ENCODE measurements at places on chromosomes 16 and 17.
A peak's percentile ranks its signal among the peaks of the same experiment; 100 is the strongest.

GRCh38 chr16:13376174-13376573 is 474.8 kb downstream of the SHISA9 start:
- DNase-seq = no peak

GRCh38 chr16:85660843-85661739 is 27.7 kb downstream of the GINS2 start:
- no peak for DNase-seq

DNA sequence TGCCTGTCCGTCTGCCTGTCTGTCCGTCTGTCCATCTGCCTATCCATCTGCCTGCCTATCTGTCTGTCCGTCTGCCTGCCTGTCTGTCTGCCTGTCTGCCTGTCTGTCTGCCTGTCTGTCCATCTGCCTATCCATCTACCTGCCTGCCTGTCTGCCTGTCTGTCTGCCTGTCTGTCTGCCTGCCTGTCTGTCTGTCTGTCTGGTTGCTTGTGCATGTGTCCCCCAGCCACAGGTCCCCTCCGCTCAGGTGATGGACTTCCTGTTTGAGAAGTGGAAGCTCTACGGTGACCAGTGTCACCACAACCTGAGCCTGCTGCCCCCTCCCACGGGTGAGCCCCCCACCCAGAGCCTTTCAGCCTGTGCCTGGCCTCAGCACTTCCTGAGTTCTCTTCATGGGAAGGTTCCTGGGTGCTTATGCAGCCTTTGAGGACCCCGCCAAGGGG is 5.6 kb downstream of the GCGR start:
- no peak for DNase-seq

DNA sequence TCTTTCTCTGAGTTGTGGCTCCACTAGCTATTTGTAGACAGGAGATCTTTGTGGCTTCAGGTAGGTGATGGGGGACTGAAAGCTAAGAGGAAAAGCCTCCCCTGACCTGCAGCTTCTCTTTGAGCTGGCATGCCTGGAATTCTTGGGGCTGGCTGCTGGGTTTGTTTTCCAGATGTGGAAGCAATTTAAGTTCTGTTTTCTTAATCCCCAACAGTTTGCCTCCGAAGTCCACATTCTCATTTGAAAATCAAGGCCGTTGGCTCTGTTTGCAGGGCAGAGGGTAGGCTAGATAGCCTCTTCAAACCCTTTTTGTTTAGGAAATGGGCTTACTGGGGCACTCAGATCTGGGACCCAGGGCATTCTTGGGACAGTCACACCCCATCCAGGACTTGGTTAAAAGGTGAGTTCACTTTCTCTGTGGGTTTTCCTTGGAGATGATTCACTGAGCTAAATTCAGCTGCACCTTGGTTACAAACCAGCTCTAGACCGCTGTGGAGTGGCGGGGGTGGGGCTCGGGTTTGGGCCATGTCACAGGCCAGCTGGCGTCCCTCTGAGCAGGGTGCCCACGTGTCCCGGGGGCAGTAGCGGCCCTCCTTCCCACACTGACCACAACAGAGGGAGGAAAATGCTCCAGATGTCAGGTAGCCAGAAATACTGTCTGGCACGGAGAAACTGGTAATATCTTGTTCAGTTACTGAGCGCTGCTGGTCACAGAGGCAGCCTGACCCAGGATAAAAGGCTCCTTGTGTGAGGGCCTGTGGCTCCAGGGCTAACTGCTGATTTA is 108.5 kb downstream of the RAB11FIP4 start:
- peak; percentile 59 for DNase-seq

DNA sequence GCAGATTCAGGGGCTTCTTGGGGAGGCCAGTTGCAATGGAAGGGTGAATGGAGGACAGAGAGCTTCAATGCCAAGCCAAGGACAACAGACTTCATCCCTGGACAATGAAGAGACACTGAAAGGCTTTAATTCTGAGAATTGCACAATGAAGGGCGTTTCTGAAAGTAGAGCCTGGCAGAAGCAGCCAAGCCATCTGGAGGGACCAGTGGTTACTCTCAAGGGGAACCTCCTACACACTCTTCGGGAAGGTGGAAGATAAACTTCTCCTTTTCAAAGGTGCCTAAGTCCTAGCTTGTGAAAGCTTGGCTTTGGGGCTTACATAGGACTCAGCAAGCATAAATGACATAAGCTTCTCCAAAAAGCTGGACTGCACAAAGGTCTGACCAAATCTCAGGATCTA is 6.2 kb upstream of the CES1 start:
- no peak for DNase-seq

DNA sequence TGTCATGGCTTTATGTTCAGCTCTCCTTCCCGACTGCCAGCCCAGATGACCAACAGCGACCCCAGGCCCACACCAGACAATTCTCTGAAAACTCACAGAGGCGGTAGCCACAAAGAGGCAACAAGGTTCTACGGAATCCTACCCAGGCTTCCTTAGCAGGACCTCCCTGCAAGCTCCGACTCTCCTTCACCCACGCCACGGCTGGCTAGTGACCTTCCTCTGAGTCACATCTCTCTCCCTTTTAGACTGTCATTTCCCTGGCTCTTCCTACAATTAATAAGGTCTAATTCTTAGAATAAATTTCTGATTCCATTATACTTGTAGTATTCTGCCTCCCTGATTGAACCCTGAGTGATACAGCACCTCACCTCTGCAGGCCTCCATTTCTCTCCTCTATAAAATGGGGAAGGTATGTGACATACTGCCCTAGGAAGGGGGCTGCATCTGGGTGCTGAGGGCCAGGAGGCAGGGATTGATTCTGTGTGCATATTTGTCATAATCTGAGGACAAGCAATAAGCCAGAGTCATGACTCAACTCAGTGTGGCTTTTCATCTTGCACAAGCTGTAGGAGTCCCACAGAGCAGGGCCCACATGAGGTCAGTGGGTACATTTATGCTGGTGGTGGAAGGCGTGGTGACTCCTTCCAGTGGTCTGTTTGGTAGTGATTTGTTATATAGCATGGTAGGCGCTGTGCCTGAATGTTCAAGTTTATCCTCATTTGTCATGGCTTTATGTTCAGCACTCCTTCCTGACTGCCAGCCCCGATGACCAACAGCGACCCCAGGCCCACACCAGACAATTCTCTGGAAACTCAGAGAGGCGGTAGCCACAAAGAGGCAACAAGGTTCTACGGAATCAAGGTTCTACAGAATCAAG is 46.2 kb downstream of the SMPD3 start:
- no peak for DNase-seq

- DNase-seq = no peak
Observed at GRCh38 chr17:65699459-65699858, 138.0 kb upstream of the AXIN2 start.

- no peak for DNase-seq
Observed at GRCh38 chr16:3979070-3979469, 98.6 kb upstream of the CREBBP start.

DNA sequence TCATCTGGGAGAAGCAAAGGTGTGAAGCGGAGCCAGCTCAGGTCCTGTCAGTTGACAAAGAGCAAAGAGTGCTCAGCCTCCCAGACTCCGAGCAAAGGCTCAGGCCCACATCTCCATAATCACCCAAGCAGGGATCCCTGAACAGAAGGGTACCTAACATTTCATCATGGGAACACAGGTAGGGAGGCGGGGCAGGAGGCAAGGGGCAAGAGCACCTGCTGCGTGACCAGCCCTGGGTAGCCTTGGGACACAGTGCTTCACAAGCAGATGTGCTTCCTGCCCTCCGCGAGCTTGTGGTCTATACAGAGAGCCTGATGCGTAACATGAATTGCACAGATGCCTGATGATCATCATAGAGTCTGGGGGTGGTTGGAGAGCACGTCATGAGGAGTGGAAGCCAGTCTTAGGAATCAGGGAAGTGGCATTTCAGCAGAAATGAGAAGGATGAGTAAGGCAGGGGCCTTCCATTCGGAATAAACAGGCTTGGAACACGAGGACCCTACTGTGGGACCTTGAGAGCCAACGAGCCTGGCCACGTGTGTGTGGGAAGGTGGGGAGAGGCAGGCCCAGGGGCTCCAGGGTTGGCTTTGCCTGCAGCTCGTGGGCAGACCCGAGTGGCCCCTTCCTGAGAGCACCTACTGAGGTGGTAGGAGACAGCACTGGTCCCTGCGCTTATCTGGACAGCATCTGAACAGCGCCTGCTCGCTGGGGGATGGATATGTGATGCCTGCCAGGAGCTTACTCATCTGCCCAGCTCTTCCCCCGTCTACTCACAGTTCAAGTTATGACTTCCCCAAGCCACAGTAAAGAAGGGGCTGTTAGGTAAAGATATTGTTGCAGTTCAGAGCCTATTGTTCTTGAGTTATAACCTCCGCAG is 125.8 kb downstream of the CCDC182 start:
- no peak for DNase-seq

GRCh38 chr16:8542393-8542792 is 47.9 kb downstream of the TMEM114 start:
- DNase-seq = no peak

DNA sequence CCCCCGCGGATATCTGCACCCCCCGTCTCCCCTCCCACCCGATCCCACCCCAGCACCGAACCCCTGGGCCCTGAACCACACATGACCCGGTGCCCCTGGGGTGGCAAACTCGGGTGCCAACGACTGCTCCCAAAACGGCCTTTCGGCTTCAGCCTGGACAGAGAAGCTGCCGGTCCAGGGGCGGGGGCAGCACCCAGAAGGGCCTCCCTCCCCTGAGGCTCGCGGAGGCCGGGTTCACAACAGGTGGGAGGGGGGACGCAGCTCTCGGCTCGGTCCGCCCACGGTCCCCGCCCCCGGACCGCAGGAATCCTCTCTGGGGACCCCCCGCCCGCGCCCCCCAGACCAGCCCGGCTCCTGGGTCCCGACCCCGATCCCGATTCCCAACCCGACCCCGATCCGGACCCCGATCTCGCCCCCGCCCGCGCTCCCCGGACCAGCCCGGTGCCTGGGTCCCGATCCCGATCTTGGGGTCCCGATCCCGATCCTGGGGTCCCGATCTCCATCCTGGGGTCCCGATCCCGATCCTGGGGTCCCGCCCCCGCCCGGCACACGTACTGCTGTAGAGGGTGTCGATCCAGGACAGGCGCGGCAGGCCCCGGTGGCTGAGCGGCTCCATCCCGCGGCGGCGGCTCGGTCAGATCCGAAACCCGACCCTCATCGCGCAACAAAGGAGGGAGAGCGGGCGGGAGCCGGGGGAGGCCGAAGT is 516 bp downstream of the ABR start:
- DNase-seq = no peak

DNA sequence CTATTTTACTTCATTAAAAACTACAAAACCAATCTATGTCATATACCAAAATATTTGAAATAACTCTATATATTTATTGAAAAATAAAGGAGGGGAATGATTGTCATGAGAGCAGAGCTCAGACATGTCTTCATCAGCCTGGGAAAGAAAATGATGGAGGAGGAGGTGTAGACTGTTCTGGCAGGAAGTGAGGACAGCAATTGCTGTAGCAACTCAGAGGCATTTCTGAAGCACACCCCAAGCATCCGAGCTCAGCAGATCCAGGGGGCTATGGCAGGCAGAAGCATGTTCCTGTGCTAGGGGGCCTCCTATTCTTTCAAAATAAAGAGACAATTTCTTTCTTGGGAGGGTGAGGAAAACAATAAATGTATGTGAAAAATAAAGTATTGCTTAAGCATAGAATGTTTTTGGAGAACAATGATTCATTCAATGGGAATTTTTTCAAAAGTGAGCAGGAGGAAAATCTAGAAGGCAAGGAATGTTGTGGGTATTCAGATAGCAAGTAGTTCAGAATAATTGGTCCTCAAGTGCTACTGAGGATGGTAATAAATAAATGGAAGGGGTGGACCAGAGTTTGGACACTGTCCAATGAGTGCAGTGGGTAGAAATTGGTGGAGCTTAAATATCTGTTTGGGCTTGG is 383.4 kb downstream of the CDH11 start:
- no peak for DNase-seq

GRCh38 chr16:78786635-78787034 is 687.2 kb downstream of the WWOX start:
- no peak for DNase-seq

- no peak for DNase-seq
Observed at GRCh38 chr16:3520413-3520812, 19.6 kb downstream of the CLUAP1 start.

GRCh38 chr17:15658296-15658695 is 25.8 kb downstream of the TRIM16 start:
- DNase-seq = no peak
